ENCODE measurements at places on chromosomes 4 and X. TPM values are rescaled to one million over a fixed set of nuclear protein-coding genes. Genes with fewer than 3 reads are reported as not detected.

Gene FRG2
- total RNA-seq: not detected

Gene CPE
- 2.1 TPM for total RNA-seq

Gene IL1RAPL2
- not detected for total RNA-seq

Gene MSANTD1
- 0.13 TPM for total RNA-seq

Gene F8A2
- not detected for total RNA-seq

Gene CFAP99
- not detected for total RNA-seq

Gene KLF8
- total RNA-seq: not detected

Gene GAGE12J
- not detected for total RNA-seq

Gene ATOH1
- total RNA-seq: not detected

Gene TCEAL6
- total RNA-seq: not detected

Gene SPATA4
- 0.20 TPM for total RNA-seq

Gene UGT2B15
- 0.14 TPM for total RNA-seq

Gene F11
- total RNA-seq: not detected

Gene HSD17B13
- 0.10 TPM for total RNA-seq

Gene UGT2B11
- total RNA-seq: not detected

Gene ASB9
- total RNA-seq: 27.1 TPM

Gene MAMLD1
- total RNA-seq: 10.0 TPM

Gene STPG2
- not detected for total RNA-seq

Gene SOD3
- total RNA-seq: not detected

Gene GLRB
- total RNA-seq: 0.79 TPM

Gene HPSE
- 1.6 TPM for total RNA-seq

Gene DRD5
- total RNA-seq: not detected

Gene ARHGAP24
- 3.4 TPM for total RNA-seq

Gene SCRG1
- not detected for total RNA-seq

Gene TCEAL3
- total RNA-seq: 20.6 TPM

Gene TLR10
- total RNA-seq: 0.05 TPM

Gene TAF7L
- not detected for total RNA-seq

Gene ARMCX1
- 0.31 TPM for total RNA-seq

Gene ITGB1BP2
- 0.87 TPM for total RNA-seq

Gene GYPE
- not detected for total RNA-seq

Gene DCHS2
- not detected for total RNA-seq

Gene NLGN4X
- total RNA-seq: not detected

Gene TLR1
- 0.83 TPM for total RNA-seq

Gene PCYT1B
- not detected for total RNA-seq

Gene FAT1
- total RNA-seq: 187 TPM

Gene TRAM1L1
- 0.65 TPM for total RNA-seq

Gene NR3C2
- total RNA-seq: not detected

Gene MAPK10
- total RNA-seq: 0.50 TPM

Gene C1QTNF7
- not detected for total RNA-seq

Gene SMIM14
- total RNA-seq: 19.8 TPM

Gene PRRG1
- total RNA-seq: 4.9 TPM

Gene SERTM2
- not detected for total RNA-seq

Gene IL13RA2
- not detected for total RNA-seq

Gene HMX1
- total RNA-seq: 0.13 TPM

Gene SPANXN3
- total RNA-seq: not detected

Gene PDE5A
- 0.25 TPM for total RNA-seq

Gene SLC6A14
- not detected for total RNA-seq

Gene CLCN4
- total RNA-seq: 3.2 TPM

Gene FAM120C
- total RNA-seq: 3.3 TPM

Gene ERCC6L
- total RNA-seq: 13.4 TPM

Gene SEL1L3
- 25.7 TPM for total RNA-seq

Gene HPF1
- 17.9 TPM for total RNA-seq

Gene GCNA
- 1.2 TPM for total RNA-seq
